DMS53 (cell line): ENCODE measurements at places on chromosomes 16 and 17.

GRCh38 chr16:53753431-53753830 lies 49.5 kb downstream of the FTO start:
- no peak for DNase-seq

- peak; percentile 44 for DNase-seq
Measured at GRCh38 chr16:57358527-57359095, at the start of gene CCL22. Gene CCL22, plus strand, starts transcription at chr16:57358783. Its CDS starts 34 bp downstream, at chr16:57358817.

GRCh38 chr17:43839670-43840108 lies 6.7 kb upstream of the MPP3 start:
- DNase-seq, result peak; percentile 99

DNA sequence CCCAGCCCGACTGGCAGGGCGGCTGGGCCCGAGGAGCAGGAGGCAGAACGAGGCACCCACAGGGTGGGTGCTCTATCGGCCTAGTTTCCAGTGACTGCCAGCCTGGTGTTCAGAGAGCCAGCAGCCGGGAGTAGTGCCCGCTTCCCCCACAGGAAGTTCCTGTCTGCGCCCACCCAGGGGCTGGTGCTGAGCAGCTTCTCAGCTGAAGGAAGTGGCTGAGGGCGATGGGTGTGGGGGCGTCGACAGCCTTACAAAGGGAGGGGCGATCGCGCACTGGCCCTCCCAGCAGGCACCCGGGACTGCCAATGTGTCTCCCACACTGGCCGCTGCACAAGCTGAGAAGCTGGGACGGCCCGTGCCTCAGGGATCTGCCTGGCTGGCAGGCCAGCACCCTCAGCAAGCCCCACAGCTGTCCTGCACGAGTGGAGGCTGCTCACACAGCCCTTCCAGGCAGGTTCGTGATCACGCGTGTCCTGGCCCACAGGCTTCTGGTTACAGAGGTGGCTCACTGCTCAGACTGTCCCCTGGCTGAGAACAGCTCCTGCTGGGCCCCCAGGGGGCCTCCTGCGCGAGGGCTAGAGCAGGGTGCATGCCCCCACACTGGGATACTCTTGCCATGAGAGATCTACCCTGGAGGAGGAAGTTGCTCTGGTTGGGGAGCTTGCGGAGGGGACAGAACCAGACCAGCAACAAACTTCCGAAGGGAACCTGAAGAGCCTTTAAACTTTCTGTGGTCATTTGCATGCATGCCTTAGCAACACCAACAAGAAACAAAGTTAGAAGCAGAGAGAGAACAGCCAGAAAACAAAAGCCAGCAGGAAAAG lies 2.5 kb downstream of the RNF166 start:
- no peak for DNase-seq

DNA sequence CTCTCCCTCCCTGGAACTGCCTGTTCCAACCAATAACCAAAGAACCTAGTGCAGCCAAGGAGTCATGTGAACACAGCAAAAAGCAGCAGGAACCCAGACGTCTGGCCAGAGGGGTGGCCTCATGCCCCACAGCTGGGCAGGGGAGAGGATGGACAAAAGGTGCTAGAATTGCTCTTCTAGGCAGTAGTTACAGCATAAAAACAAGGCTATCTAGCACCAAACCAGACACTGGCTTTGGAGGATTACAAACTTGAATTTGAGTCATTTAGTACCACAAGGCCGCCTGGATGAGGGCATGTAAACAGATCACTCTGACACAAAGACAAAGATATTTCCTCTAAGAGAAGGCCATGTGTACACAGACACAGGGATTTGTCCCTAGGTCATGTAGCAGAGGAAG lies 423.3 kb upstream of the MAF start:
- DNase-seq, result peak; percentile 84

DNA sequence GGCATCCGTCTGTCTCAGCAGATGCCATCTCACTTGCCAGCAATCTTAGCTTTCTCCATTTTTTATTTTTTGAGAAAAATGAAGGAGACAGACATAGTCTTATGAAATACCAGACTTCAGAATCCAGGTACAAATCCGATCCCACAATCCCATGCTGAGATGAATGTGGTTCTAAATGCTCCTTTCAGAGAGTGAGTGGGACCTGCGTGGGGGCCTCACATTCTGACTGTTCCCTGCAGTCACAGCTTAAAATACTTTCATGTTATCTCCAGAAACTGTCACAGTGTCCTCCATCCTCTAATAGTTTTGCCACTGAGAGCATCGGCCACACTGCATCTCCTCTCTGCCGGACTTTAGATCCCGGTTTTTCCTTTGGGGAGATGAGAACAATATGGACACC lies 34.9 kb upstream of the ENDOV start:
- DNase-seq, result no peak

GRCh38 chr17:40659911-40660310 lies 5.1 kb downstream of the KRT222 start:
- no peak for DNase-seq

- no peak for DNase-seq
Measured at GRCh38 chr16:30710971-30711370, 12.0 kb downstream of the SRCAP start.

DNA sequence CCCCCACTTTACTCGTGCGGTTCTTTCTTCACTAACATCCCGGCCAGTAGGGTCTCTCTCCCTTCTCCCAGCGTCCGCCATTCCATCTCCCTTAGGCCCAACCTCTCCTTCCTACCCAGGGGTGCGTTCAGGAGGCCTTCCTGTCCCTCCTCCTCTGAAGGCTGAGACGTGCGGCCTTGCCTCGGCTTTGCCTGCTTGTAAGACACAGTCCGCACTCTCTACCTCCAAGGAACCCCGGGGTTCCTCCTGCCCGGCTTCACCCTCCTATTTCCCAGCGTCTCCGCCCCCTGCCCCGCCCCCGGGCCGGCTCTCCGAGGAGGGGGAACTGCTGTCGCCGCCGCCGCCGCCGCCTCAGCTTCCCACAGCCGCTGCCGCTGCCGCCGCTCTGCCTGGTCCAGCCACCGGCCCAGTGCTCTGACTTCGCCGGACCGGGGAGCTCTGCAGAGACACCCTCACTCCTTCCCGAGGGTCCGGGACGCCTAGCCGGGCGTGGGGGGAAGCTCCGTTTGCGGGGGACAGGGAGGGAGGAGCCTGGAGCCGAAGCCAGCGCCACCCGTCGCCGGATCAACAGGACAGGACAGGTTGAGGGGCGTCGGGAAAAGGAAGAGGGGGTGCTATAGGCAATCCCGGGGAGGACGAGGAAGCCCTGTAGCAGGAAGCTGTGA lies 1.2 kb upstream of the FGF11 start:
- DNase-seq, result peak; percentile 77

DNA sequence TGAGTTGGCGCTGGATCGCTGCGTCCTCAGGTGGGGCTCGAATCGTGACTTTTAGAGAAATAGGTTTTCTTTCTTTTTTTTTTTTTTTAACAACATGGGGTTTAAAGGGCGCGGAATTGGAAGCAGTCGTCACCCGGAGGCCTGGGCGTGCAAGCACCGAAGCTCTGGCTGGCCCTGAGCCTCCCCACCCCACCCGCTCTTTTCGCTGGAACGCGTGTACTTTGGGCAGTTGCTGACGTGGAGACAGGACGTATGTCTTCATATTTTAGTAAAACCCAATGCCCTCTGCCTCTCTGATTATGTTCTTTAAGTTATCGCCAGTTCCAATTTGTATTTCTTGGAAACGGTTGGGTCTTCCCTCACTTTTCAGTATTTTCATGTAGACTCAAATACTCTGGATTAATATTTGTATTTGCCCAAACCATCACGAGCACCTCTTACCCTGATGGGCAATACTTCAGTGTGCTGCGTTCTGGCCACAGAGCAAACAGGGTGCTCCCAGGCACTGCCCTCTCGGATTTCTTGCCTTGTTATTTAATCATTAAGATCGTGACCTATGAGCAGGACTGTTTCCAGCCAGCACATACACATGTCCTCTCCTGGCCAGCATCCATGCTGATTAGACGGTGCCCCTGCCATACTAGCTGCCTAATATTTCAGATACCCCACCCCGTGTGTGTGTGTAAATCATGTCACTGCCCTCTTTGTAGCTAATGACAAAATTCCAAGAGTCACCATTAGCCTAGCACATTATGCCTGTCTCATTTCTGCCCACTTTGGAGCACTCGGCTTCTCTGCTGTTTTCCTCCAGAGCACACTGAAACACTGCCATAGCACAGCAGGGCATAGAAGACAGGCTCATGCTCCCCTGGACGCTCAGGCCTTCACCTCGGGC lies 805 bp upstream of the C16orf95 start:
- DNase-seq, result peak; percentile 63

DNA sequence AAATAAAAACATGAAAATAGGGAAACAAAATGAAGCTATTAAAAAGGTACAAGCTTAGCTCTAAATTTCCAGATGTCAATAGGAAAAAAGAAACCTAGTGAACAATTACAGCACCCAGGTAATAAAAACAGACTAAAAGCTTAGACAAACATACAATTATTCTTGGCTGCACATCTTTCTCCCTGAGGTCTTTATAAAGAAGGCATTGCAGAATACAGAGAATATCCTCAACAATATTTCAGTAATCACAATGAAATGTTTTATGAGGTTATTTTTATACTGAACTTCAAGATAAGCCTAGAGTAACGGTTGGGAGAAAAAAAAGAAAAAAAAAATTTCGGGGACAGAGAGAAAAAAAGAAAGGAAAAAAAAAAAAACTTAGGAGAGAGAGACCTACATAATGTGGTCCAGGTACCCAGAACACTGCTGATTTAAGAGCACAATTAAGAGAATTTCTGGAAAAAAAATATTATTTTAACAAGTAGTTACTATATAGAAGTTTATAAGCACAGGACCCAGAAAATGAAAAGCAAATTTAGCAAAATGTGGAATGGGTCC lies 26.5 kb downstream of the KANSL1 start:
- DNase-seq, result no peak

- no peak for DNase-seq
Measured at GRCh38 chr17:18017958-18018357, 21.0 kb downstream of the ATPAF2 start.

DNA sequence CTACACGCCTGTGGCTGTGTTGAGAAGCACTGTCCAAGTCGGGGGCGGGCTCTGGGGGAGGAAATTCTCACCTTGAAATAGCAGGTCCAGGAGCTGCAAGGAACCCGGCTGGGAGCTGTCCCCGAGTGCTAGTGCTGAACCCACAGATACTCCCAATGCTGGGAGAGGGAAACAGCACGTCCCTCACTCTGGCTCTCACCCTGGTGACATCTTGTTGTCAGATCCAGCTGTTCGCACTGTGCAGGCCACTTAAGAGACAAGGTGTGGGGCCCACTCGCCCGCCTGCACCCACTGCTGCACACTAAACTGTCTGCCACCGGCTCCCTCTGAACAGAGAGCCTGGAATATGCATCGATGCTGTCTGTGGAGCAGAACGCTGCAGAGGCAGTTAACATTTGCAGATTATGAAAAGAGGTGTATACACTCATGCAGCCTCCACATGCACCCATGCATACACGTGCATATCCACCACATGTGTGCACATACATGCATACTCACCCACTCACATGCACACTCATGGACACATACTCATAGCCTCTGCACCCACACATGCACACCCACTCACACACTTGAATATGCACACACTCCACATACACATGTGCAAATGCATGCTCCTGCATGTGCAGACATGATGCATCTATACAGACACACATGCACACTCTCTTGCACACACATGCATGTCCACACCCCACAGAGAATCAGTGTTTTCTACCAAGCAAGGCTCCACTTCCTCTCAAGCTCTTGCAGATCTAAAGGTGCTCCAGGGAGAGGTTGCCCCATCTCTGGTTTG lies 42.0 kb downstream of the MGAT5B start:
- peak; percentile 41 for DNase-seq

- DNase-seq, result peak; percentile 89
Measured at GRCh38 chr16:53207810-53208752, 153.3 kb downstream of the CHD9 start.

DNA sequence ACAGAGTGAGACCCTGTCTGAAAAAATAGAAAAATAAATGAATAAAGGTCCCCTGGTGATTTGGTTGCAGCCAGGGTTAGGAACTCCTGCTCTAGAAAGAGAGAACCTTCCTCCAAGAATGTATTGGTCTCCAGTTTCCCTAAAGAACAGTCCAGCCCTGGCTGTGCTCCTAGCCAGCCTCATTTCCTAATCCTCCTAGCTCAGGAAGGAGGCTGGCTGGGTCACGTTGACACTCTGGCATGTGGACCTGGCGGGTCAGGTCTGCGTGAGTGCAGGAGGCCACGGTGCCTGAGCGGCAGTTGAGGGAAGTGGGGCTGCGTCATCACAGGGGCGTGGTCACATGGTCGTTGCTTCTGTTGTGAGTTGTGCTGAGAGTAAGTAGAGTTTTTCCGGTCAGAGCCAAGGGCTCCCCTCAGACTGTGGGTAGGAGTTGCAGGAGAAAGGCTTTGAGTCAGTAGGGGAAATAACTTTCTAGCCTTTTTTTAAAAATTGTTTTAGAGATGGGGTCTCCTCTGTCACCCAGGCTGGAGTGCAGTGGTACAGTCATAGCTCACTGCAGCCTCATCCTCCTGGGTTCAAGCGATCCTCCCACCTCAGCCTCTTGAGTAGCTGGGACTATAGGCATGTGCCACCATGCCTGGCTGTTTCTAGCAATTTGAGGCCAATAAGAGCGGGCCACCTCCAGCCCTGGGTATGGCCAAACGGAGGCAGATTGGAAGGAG lies 194.0 kb upstream of the CIBAR2 start:
- DNase-seq, result peak; percentile 92

DNA sequence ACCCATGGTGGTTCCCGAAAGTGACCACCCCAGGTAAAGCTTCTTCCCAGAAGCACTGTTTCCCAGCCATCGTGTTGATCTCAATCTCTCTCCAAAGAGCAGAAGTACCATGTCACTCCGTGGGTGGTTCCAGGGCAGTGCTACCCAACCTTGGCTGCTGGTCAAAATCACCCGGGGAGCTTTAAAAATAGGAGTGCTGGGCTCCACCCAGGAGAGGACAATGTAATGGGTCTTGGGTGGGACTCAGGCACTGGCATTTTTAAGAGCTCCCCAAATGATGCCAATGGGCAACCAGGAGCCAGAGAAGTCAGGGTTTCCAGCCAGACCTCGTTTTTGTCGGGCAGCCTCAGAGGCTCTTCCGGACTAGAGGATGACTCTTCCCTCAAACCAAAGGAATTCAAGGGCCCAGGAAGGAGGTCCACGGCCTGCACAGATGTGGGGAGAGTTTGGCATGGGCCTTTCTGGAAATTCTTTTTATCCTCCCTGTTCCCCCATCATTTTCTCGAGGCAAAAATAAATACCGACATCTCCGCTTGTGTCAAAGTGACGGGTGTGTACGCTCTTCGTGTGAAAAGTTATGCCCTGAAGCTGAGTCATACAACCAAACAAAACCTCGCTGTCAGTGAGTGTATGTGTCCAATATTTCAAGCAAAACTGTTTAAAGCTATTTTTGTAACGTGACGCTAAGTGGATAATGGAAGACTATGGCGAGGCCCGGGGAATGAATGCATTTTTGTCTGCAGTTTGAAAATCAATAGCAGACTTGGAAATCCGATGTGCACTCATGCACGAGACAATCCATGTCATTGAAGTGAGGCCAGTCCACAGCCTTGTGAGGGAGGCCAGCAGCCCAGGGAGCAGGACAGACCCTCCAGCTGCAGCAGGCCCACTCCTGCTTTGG lies 364.1 kb downstream of the FOXL1 start:
- no peak for DNase-seq

GRCh38 chr16:50267651-50268050 lies 1.3 kb downstream of the ADCY7 start:
- DNase-seq, result no peak
